ENCODE measurements at places on chromosomes 7 and 10. TPM values are rescaled to one million over a fixed set of nuclear protein-coding genes. Genes with fewer than 3 reads are reported as not detected.

Gene CYP2W1
- total RNA-seq: 0.06 TPM

Gene GRID2IP
- total RNA-seq: not detected

Gene IL6
- total RNA-seq: not detected

Gene ITPRID1
- not detected for total RNA-seq

Gene FGFR2
- 76.3 TPM for total RNA-seq

Gene GPR26
- not detected for total RNA-seq

Gene CFAP46
- total RNA-seq: 4.6 TPM

Gene IQCE
- 10.1 TPM for total RNA-seq

Gene NPC1L1
- not detected for total RNA-seq

Gene ADCY1
- 7.4 TPM for total RNA-seq

Gene BEND7
- total RNA-seq: 9.1 TPM
